ENCODE measurements at places on chromosomes 11 and 22.

GRCh38 chr22:33328789-33329296, 270.7 kb upstream of the SYN3 start:
- DNase-seq: peak; percentile 89

- no peak for DNase-seq
These were observed 184.3 kb downstream of the C11orf87 start for GRCh38 chr11:109606256-109606655.

GRCh38 chr11:123405123-123405592, 24.9 kb upstream of the GRAMD1B start:
- DNase-seq: no peak

DNA sequence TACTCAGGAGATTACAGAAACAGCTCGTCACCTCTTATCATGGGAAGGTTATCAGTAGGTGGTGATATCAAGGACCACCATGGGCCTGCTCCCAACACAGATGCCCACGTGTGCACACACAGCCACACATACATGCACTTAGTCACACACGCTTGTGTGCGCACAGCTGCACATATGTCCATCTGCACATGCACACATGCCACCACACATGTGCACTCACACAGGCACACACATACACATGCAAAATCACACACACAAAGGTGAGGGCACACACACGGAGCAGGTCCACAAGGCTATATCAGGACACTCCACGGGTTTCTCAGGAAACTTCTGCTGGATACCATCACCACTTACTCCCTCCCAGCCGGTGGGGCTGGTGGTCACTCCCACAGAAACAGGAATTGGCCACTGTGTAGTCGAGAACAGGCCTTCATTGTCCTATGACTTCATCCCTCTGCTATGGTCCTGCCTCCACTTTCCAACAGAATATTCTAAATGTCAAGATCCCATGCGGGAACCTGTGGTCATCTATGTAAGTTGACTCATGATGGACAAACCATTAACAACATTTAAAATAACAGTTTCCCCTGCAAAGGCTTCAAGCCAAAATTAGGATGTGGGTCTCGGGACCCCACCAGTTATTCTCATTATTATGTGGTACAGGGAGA, 2.2 kb downstream of the C11orf24 start:
- DNase-seq: peak; percentile 67

DNA sequence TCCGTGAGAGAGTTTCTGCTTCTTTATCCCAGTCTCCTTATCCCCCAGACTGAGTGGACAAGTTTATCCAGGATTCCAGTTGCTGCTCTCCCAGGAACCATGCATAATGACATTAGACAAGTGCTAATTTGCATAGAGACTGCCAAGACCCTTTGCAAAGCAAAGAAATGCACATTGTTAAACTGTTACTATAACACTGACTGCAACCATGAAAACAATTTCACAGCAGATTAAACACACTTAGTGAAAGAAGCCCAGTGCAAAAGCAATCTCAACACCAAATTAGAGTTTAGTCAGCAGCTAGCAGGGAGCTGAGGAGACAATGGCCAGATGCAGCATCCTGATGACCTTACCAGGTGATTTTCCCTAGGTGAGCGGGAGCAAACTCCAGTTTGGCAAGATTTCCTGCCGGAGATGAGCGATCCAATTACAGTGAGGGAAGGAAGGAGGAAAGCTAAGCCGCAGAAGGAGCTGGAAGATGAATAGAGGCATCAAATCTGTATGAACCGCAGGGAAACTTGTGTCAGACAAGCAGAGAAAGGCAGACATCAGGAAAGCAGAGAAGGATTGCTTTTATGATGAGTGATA, 273.8 kb upstream of the B3GAT1 start:
- DNase-seq: no peak

Measured in fibroblast of skin of right biceps (primary cell).